ENCODE measurements at places on chromosomes 16 and 17.
A peak's percentile ranks its signal among the peaks of the same experiment; 100 is the strongest.

DNA sequence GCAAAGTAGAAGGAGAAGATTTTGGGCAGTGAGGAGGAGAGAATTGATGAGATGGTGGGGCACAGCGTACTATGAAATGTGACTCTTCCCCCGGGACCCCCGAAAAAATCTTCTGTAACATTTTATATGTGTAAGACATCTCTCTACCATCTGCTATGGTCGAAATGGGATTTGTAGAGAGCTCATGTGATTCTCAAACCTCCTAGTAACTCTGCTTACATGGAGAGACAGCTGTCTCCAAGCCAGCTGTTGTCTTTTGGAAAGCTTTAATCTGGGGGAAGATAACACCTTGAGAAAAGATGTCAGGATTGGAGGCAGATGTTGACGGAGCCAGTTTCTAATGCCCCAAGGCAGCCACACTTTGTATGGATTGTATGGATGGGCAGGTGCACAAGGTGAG, 94.1 kb downstream of the PRKCB start:
- no peak for DNase-seq

DNA sequence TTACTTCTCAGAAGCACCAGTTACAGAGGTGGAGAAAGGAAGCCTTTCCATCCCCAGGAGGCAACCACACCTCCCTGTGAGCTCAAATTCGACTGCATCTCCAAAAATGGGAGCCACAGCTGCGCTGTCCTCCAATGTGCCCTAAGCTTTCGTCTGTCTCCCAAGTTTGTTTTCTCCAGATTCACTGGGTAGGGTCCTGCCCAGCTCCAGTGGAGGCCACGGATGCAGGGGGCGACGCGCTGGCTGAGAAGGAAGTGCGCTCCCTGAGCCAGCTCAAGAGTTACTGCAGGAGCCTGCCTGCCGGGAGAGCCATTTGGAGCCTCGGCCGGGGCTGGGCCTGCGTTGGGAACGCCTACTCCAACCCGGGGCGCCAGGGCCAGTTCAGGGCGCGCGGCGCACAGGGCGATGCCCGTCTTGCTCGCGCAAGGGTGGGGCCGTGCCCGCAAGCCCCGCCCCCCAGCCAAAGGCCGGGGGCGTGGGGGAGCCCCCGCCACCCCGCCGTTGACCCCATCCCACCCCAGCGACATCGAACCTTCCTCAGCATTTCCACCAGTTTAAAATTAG, 19.5 kb downstream of the SIAH1 start:
- peak; percentile 90 for DNase-seq

DNA sequence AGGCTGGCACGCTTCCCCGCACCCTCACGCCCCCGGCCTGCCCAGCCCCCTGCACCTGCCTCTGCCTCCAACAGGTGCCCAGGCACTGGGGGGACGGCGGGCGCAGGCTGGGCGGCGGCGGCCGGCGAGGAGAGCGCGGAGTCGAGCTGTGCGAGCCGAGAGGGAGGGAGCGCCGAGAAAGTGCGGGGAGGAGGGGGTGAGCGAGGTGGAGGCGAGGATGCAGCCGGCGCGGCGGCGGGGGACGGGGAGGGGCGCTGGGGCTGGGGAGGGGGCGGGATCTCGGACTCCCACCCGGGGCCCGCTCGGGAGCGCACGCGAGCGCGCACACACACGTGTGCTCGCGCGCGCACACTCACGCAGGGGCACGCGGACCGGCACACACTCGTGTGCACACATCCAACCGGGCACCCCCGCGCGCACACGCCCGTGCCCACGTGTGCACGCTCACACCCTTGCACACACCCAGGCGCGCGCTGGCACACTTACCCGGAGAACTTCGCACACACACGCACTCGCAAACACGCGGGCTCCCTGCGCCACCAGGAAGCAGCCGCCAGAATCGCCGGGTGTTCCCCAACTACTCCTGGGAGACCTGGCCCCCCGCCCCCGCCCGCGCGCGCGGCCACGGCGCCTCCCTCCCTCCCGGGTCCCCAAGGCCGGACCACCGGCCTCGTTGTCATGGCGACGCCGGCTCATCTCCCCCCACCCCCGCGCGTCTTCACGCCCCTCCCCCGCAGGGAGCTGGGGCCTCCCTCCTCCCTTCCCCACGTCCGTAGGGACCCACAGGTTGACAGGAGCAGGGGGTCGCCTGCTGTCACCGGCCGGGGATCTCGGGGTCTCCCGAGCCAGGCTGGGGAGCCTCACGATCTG, at the start of gene DOC2A:
TSS of gene DOC2A (minus strand) at position 184 of the 870 bp plus-strand sequence. CDS start 805 bp downstream, outside the sequence.
- no peak for DNase-seq

DNA sequence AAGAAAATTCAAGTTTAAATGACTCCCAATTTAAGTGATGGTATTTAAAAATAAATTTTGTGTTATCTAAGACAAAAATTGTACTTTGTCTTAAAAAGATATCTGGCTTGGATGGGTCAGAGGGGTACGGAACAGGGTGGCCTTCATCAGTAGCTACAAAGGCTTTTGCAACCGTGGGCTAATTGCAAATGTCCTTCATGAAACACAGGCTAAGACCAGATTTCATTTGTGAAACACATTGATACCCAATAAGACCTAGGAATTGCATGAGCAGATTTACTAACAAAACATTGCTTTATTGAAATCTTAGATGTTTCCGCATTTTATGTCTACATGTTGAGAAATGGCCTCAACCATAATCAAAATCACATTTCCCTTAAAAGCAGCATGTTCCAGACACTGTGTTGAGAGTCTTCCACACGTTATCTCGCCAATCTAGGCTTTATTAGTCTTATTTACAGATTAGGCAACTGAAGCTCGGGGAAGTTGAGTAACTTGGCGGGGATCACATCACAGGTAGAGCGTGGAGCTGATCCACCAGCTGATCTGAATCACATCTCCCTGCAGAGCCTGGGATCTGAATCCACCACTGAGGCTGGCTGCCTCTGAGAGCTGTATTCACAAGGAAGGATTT, 21.8 kb downstream of the FBXO39 start:
- no peak for DNase-seq

DNA sequence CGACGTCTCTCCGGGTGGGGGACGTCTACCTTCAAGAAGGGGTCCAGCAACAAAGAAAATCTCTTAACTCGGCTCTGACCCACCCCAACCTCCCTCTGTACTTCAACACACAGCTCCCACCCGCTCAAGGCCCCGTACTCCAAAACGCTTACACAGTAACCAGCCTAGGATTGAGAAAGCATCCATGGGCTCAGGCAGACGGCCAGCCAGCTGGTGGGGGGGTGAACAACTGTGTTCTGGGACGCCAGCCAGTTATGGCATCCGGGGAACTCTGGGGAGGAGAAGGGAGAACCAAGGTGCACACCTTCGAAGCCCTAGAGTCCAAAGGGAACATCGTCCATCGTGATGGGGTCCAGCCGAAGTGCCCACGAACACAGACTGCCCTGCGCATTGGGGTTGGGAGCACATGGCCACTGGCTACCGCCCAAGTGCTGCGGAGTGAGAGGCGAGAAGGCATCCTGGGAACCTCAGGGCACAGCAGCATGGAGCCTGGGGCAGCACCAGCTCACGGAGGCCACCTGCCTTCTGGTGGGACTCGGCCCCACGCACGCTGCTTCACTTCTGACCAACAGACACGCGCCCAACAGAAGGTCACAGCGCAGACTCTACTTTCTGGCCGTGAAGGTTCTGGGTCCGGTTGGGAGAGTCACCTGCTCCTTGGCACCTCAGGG, 14.3 kb downstream of the SLC16A3 start:
- DNase-seq, result no peak

DNA sequence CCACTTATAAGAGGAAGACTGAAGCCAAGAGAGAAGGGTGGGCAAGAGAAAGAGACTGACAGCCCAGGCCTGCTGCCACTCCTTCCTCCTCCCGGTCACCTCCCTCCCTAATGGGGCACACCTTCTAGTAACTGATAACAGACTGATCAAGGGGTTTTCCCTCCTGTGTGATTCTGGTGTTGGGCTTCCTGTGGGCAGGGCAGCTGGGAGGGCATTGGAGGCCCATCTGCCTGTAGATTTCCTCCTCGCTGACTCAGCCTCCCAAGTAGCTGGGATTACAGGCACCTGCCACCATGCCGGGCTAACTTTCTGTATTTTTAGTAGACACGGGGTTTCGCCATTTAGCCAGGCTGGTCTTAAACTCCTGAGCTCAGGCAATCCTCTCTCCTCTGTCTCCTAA, 16.2 kb downstream of the CA4 start:
- peak; percentile 38 for DNase-seq

DNA sequence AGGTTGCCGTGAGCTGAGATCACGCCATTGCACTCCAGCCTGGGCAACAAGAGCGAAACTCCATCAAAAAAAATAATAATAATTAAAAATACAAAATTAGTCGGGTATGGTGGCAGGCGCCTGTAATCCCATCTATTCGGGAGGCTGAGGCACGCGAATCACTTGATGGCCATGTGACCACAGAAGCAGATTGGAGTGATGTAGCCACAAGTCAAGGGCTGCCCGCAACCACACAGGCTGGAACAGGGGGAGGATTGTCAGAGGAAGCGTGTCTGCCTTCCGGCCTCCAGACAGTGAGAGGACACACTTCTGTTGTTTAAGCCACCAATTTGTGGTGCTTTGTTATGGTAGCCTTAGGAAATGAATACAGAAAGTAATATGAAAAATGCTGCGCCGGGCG, 11.8 kb upstream of the NAGS start:
- DNase-seq, result no peak

DNA sequence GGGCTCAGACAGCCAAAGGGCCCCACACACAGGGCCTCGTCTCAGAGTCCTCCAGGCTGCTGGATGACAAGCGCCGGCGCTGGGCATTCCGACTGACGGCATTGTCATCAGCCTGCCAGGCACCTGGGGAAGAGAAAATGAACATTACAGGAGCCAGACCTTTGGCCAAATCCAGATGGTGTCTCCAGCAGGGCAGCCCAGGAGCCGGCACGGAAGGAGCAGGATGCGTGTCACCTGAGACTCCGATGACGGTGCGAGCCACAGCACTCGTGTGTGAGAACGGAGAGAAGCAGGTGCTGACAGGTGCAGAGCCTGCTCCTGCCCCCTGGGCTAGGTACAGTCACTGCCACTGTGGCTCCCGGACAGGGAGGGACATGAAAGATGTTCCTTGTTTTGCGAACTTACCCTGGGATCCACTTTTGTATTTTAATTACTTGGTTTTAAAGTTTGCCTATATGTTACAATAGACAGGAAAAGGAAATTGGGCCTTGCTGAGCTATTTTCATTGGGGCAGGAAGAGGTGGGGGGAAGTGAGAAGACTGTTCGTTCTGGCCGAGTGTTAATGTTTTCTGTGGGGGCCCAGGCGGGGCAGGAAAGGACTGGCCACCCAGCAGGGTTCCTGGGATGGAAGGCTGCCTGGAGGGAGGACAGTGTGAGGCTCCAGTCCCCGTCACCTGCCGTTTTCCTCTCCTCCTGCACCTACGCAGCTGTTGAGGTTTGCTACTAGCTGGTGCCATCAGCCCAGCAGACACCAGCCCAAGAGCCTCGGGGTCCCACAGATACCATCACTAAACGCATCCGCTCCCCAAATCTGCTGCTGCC, 4.4 kb upstream of the FOXJ1 start:
- DNase-seq, result no peak

- no peak for DNase-seq
Measured at GRCh38 chr17:65230040-65230439, 92.9 kb downstream of the RGS9 start.
